ENCODE measurements at places on chromosomes 2 and 18. TPM values are rescaled to one million over a fixed set of nuclear protein-coding genes. Genes with fewer than 3 reads are reported as not detected.

The TTL gene
- 45.1 TPM for total RNA-seq

The EIF2B4 gene
- 32.9 TPM for total RNA-seq

The SCN2A gene
- total RNA-seq, result not detected

The ASB18 gene
- not detected for total RNA-seq

GRCh38 chr2:23703037-23703582 is 223.8 kb downstream of the ATAD2B start:
- DNase-seq, result no peak

- DNase-seq, result no peak
Measured at GRCh38 chr2:31381601-31382000, 32.9 kb downstream of the XDH start.

- DNase-seq, result no peak
Measured at GRCh38 chr2:157488877-157489276, 45.0 kb upstream of the CYTIP start.

DNA sequence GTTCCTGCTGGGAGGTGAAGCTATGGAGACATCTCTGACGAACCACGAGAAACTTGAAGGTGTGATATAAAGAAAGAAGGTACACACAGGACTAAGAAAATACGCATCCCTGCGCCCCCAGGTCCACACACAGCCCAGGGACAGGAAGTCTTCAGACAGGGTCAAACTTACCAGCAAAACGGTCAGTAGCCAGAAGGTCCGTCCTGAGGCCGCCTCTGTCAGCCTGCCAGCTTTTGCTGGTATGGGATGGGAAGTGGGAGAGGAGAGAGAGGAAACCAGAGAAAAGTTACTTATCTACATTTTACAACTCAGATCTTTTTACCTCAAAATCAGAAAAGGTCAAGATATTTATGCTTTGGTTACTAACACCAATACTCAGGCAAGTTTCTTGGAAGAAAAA is 47.2 kb downstream of the HDLBP start:
- no peak for DNase-seq

GRCh38 chr2:204325468-204325867 is 219.8 kb upstream of the PARD3B start:
- peak; percentile 64 for DNase-seq

- DNase-seq, result no peak
Measured at GRCh38 chr2:237572742-237573101, 6.3 kb downstream of the PRLH start.

DNA sequence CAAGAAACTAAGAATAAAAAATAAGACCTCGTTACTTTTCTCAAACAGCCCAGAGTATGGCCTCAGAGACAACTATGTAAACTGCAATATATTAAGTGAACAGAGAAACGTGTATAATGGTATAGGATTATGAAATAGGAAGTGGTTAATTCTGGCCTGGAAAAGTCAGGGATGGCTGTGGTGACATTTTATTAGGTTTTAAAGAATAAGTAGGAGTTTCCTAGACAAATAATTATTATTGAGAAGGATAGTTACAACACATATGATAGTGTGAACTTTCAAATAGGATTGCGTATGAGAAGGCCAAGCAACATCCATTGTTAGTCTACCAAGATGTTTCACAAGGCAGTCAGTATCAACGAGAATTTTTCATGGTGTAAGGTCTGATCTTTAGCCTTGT is 244.1 kb downstream of the LPIN1 start:
- no peak for DNase-seq

DNA sequence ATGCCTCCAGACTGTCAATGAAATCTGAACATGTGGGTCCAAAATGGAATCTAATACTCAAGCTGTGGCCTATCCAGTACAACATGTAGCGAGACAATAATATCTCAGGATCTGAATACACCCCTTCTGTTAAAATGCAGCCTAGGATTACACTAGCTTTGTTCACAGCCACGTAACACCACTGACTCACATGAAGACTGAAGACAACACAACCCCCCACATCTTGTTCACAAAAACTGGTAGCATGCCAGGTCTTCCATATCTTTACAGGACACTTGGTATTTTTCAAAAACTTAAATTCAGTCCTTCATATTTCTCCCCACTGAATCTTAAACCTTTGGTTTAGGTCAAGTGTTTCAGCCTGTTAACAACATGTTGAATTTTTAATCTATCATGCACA is 84.2 kb downstream of the SLC8A1 start:
- DNase-seq, result no peak

GRCh38 chr18:70181725-70182124 is 23.8 kb downstream of the RTTN start:
- no peak for DNase-seq
